ENCODE measurements at places on chromosomes 1 and 21. TPM values are rescaled to one million over a fixed set of nuclear protein-coding genes. Genes with fewer than 3 reads are reported as not detected.

The EXTL2 gene
- total RNA-seq, result 6.0 TPM

The LYPD8 gene
- total RNA-seq, result not detected

The OTUD3 gene
- total RNA-seq, result 16.6 TPM

The RNU1-1 gene
- total RNA-seq, result 2,371 TPM

The TNFRSF14 gene
- total RNA-seq, result 93.2 TPM

The PLA2G2C gene
- 0.06 TPM for total RNA-seq

The HSD3B2 gene
- total RNA-seq, result not detected

The SLAMF9 gene
- not detected for total RNA-seq

The JAM2 gene
- total RNA-seq, result 0.28 TPM

The LRRC3 gene
- 3.5 TPM for total RNA-seq

GRCh38 chr21:41254090-41254700 is 62.4 kb upstream of the FAM3B start:
- peak; percentile 29 for ATAC-seq

GRCh38 chr1:59506952-59507351 is 210.1 kb downstream of the FGGY start:
- ATAC-seq, result no peak

GRCh38 chr1:24322470-24323177 is 3.5 kb downstream of the GRHL3 start:
- ATAC-seq, result no peak

GRCh38 chr1:37602750-37603694 is 7.3 kb upstream of the GNL2 start:
- ATAC-seq, result peak; percentile 44

- ATAC-seq, result no peak
These were observed 37.8 kb downstream of the ELK4 start for GRCh38 chr1:205593967-205594366.

DNA sequence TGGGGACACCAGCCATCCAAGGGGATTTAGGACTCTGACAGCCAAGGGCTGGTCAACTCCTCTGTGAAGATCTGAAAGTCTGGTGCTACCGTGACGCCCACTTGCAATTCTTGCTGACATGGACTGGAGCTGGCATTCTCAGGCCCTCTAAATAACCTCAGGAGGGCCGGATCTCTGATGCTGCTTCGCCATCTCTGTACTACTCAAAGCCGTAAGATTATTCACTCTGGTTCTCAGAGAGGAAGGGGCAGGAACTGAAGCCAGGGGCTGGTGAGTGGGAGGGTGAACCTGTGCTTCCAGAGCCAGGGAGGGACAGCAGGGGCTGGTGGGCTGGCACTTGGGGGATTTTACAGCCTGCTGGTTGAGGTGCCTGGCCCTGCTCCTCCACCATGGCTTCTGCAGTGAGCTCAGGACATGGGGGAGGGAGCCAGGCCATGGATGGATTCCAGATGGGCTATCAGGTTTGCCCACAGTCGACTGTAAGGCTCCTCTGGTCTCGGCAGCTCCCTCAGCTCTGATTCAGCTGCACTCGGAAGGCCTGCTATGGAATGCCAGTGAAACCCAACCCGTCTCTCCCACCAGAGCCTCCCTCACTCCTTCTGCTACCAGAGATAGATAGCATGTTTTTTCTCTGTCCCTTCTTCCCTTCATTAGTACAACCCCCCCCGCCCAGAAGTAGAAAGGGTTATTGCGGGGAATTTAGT is 84.5 kb downstream of the PLXNA2 start:
- ATAC-seq, result no peak

DNA sequence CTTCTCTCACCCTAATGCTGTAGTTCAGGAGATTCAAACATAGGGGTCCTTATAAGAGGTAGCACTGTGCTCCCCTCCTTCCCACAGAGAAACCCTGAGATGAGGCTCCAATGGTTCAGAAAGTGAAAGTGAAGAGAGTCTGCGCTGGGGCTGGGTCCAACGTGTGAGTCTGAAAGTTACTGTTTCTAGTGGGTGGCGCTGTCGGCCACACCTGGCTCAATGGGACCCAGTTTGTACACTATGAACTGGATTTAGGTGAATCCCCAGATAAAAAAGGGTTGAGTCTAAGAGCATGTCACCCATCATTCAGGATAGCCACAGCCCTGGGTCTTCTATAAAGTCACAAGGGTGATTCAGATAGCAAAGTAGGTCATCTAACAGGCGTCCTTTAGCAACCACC is 2.8 kb downstream of the SMCP start:
- ATAC-seq, result peak; percentile 45

- ATAC-seq, result no peak
These were observed 308.2 kb downstream of the BRINP3 start for GRCh38 chr1:190169311-190170067.
